Ammon's horn (tissue), 1 donor: ENCODE measurements at places on chromosomes 5 and 9.

GRCh38 chr9:4691795-4692194 lies 12.4 kb downstream of the CDC37L1 start:
- DNase-seq, result no peak

DNA sequence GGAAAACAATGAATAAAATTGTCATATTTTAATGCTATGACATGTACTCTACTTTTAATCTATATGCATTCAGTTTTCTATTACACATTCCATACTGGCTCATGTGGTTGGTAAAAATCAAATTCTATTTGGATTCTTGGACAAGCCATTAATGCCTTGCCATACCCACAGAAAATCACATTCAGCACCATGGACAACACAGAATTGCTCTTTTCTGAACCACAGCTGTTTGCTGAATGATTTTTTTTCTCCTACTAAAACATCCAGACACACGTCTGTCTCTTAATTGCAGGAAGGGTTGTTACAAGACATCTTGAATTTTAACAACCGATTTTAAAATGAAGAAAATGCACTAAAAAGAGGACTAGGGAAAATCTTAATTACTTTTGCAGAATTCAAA lies 675.6 kb downstream of the BRINP1 start:
- DNase-seq, result no peak

- no peak for DNase-seq
These were observed 16.7 kb downstream of the GALNT10 start for GRCh38 chr5:154207204-154207603.

DNA sequence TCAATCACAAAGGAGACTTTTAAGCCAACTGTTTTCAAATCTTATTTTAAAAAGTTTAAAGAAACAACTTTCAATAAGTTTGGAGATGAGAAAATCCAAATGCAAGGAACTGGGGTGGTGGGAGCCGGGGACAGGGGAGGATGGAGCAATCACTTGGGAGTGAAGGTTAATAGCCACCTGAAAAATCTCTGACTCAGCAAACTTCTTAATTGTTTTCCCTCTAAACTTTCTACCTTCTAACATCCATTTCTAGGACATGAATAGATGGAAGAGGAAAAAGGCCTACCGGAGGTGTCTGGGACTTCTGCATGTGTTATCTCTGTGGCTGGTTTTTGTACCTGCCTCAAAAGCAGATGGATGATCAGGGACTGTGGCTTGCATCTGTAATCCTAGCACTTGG lies 360.6 kb downstream of the OSTF1 start:
- no peak for DNase-seq

DNA sequence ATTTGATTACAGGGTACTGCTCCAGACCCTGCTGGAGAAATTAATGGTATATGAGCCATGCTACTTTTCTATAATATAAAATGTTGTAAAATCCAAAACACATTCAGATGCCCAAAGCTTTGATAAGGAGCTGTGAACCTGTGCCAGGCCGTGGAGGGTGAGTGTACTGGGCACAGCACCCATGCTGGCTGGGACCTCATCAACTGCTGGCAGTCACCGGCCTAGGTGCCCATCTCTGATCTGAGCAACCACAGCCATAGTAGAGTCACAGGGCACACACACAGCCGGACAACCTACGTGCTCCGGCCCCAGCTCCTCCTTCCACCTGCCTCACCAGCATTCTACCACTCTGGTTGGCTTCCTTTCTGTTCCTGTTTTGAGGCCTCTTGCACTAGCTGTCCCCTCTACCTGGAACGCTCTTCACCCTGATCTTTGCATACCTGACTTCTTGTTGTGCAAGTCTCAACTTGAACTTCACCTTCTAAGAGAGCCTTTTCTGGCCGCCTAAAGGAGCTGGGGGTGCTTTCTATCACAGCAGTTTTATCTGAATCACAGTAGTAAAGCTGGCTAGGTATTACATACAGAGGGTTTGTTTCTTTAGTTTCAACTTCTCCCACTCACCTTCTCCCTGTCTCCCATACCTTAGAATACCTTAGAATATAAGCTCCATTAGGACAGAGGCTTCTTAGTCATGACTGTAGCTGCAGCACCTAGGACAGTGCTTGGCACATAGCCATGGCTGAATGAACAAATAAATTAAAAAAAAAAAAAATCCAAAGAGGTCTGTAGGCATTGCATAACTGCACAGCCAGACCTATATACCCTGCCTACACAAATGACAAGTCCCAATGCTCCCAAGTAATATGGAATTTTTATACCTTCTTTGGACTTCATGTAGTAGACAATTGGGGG lies 51.7 kb downstream of the MED27 start:
- DNase-seq, result no peak

GRCh38 chr9:109652971-109653370 lies 127.0 kb upstream of the PALM2AKAP2 start:
- peak; percentile 75 for DNase-seq

DNA sequence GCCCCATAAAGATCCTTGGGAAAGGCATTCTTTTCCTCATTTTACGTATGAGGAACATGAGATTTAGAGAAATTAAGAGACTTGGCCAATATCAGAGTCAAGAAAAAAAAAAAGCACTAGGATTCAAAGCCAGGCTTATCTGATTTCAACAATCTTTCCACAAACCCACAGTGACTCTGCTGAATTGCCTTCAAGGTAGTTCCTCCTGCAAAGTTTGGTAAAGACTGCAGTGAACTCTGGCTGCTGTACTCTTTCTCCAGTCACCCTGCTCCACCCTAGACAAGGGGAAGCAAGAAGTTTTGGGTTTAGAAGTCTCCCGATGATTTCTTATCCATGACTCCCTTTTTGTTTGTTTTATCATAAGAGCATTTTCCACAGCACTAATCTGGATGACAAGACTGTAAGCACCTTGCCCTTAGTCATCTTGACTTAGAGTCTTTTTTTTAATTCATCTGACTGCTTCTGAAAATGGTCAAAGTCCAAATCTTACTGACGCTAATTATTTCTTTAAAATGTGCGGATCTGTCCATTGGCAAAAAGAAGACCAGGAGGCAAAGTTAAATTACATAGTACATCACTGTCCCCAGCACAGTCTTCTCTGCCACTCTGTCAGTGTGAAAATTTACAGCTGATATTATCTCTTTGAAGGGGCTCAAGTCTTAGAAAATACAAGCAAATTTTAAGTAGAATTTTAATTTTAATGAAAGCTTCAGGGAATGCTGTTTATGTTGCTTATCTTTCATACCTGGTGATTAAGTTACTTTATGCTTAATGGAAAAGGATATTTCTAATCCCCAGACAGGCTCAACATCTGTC lies 180.1 kb downstream of the TTLL11 start:
- DNase-seq, result no peak

DNA sequence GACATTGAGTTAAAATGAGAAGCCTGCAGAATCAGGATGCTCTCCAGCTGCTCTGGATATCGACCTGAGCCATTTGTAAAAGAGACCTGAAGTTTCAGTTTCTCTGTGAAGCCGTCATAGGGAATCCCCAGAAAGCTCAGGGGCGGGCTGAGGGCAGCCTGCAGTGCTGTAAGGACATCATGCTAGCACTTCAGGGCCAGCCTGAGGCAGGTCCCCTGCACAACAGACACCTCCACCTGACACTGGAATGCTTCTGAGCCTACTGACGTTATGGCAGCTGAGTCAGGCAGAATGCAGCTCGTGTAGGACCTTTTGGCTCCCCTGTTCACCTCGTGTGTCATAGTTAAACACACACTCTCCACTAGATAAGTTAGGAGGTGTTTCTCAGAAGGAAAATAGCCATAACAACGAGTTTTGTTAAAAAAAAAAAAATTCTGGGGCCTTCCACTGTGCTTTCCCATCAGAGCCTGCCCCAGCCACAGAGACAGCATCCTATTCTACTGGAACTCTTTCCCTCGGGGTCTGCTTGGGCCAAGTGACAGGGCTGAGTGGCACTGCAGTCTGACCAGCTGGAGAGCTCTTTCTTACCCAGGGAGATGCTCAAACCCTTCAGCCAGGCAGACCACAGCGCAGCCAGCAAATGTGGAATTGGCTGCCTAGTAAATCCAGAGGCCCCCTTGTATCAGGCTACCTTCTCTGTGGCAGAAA lies 354.9 kb downstream of the DIRAS2 start:
- DNase-seq, result no peak

GRCh38 chr5:161002571-161003074 lies 150.6 kb upstream of the ATP10B start:
- DNase-seq, result no peak

DNA sequence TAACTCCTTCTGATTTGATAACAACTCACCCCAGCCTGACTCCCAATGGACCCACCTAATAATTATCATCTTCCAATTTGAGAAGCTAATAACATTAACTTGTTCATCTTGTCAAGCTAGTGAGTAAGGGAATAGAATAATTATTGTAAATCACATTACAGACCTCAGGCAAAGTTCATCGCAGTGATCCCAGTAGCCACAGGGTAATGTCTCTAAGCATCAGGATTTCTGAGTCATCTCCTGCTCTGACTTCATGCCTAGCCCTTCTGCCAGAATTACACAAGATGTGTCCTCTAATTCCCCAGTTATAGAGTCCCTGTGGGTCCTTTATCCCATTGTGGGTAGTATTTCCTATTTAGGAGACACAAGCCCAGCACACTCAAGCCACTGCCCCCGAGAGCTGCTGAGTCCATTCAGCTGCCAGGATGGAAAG lies 365.7 kb downstream of the DEPDC1B start:
- DNase-seq, result no peak

DNA sequence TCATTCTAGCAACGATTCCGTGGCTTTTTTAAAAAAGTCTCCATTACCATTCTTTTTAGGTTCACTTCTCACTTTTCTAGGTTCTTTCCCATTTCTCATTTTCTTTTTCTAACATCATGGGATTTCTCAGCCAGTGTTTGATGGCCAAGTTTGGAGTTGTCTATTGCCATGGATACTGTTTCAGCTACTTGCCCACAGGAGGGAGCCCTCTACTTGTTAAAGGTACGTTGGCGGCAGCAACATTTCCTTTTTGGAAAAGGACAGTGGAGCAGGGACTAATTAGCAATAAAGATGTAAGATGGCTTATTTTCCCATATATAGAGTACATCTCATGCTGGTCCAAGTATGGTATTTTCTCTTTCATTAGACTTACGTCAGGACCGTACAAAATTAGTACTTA lies 2257.5 kb upstream of the C9orf72 start:
- peak; percentile 30 for DNase-seq

- DNase-seq, result no peak
These were observed 127.5 kb upstream of the PLCXD3 start for GRCh38 chr5:41637869-41638268.

- no peak for DNase-seq
These were observed 157.7 kb upstream of the POU5F2 start for GRCh38 chr5:93899026-93899600.

DNA sequence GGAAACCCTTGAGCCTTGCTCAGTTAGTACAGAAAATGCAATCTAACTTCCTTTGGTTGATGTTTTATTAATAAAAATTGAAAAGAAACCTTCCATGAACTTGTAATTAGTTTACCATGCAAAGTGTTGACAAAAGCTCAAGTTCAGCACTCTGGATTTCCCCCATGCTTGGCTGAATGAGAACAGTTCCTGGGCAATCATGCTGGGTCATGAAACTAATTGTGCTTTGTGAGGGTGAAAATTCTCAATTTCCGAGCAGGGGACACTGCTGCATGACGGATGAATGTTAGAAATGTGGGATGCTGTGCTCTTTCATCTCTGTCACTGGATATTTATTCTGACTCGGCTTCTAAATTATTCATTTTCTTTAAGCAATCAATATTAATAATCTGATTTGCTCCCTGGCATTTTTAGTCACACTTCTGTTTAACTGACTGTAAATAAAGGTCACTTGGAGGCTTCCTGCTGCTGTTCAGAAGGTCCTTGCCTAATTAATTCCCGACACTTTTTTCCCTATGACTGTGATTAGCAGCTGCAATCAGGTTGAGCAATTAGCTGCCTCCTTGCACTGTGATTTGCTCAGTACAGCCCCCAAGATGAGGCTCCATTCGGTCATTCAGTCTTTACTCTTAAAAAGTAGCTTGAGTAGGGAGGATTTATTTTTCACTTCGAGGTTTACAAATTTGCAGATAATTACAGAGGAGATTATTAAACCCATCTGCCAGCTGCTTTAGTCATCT lies 678.1 kb upstream of the ZNF608 start:
- no peak for DNase-seq

GRCh38 chr9:100112677-100113336 lies 13.8 kb downstream of the INVS start:
- DNase-seq, result no peak

DNA sequence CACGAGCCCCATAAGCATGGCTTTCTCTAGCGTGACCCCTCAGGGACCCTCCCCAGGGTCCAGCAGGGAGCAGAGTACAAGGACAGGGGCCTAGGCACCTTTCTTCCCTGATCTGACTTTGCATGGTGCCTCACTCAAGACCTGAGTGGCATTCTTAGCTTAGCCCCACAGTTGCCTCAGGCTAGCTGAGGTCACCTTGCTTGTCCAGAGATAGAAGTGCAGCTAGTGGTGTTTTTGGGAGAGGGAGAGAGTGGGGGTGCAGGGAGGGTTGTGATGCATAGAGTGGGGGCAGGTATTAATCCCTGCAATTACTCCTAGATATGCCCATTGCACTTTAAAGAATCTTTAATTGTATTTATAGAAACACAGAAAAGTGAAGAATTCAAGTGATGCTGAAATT lies 8.4 kb upstream of the TRIO start:
- DNase-seq, result no peak

DNA sequence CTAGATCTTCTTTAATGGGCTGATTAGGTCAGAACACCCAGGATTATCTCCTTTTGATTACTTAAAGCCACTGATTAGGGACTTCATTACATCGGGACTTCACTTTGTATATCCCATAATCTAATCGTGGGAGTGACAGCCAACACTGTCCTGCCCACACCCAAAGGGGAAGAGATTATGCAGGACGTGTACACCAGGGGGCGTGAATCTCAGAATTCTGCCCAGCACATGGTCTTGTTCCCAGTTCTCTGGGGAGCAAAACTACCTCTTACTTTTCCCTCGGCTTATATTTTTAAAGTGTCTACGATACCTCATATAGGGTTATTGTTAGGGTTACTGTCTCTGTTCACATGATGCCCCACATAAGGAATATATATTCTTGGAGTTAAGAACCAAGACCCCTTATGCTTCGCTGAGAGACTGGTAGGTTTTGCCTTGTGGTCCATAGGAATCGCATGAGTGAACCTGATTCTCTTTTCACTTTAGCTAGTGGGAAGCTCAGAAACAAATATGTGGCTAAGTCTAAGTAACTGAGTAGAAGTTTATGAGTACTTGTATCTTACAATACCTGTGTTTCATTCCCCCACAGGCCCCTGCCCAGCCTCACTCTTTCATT lies 192.7 kb downstream of the GNA14 start:
- DNase-seq, result no peak

- DNase-seq, result no peak
These were observed 215.8 kb downstream of the EPB41L4A start for GRCh38 chr5:112203229-112203628.

DNA sequence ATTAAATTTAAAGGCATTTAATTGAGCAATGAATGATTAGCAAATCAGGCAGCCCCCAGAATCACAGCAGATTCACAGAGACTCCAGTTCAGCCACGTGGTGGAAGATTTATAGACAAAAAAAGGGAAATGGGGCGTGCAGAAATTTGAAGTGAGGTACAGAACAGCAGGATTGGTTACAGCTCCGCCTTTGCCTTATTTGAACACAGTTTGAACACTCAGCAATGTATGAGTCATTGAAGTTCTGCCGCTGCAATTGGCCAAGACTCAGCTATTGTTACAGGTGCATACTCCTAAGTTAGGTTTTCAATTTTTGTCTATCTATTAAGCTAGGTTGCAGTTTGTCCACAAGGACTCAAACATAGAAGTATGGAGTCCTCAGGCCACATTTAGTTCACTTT lies 157.7 kb upstream of the SLC12A2 start:
- no peak for DNase-seq
